AG09309 (cell line): ENCODE measurements at places on chromosomes 4 and X.

DNA sequence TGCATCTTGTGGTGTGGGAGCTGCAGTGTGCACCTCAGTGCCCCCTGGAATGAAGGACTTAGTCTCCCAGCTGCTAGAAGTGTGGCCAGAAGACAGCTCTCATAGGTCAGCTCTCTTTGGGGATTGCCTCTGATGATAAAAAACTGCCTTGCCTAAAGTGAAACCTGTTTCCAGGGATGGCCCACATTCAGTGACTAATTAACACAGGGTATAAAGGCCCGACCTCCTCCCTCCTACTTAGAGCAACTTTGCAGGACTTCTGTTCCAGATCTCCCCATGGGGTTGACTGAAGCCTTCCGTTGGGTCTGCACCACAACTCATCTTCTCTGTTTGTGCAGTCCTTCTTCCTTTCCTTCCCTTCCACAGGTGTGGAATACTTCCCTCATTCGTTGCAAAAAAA lies 53.2 kb downstream of the SPINK2 start:
- no peak for DNase-seq

GRCh38 chr4:116926631-116927295 lies 158.6 kb downstream of the TRAM1L1 start:
- DNase-seq = no peak

DNA sequence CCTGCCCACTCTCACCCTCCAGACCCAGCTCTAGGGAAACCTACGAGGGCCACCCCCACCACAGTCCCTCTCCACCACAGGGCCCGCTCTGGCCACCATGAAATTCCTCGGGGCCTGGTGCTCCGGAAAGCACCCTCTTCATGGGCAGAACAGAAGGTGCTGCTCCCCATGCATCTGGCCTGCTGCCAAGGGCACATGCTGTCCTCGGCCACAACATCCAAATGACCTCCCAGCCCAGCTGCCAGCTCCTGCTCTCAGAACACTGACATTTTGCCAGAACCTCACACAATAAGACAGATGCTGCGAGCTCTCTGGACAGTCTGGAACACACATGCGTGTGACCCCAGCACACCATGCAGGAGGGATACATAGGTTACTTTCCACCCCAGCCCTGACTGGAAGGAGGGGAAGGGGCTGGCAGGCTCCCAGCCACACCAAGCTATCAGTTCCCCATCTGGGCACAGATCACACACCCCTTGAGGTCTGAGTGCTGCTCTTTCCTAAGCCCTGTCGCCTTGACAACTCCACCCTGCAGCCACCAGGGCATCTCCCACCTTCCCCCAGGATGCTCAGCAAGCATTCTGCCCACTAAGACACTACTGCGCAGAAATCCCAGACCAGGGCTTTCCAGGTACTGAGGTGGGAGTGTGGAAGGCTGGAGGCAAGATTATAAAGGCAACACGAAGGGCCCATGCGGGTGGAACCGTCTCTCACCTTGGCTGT lies 5.8 kb downstream of the CCNQ start:
- DNase-seq = no peak

DNA sequence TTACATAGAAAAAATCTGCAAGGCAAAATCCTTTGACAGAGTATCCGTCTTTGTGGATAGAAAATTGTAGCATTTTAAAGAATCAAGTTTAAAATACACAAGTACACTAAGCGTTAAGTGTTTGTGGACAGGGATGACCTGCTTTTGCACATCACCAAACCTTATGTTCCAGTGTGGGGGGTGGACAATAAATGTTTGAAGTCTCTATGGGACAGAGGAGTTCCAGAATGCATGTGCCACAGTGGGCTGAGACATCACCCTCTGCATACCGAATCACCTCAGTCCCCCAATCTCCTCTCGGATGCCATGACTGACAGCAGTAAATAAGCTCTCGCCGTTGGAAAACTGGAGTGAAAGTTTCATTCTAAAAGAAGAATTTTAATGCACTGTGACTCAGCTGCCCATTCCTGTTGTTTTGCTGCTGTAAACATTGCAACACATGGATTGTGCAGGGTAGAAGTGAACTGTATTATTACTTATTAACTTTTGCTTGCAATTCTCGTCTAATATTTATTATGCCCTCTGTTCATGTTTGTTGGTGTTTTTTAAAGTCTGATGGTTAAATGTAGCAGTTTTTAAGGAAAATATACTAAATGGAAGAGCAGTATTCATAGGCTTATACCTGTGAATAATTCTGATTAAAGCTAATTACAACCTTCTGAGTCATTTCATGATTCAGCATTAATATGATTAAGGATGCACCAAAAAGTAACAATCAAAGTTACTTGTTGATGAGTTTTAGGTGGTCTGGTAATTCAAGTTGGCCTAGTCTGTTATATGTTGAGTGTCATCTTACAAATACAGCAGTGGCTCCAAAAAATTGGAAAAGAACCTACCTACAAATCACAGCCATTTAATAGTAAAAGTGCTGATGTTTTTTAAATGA lies 24.0 kb downstream of the CDKN2AIP start:
- DNase-seq = no peak
